Lung (tissue), 17 donors: ENCODE measurements at places on chromosomes 12 and 14.

DNA sequence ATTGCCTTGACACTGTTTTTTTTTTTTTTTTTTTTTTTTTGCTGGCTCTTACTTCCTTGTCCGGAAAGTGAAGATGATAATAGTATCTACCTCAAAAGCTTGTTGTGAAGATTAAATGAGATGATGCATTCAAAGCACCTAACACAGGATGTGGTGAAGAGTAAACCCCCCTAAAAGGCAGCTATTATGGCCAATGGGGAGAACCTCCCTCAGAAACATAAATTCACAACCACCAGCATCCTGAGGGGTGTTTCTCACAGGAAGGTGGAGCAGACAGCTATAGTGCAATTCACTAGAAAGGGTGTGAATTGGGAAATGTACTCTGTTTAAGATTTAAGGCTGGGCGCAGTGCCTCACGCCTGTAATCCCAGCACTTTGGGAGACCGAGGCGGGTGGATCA lies 85.4 kb upstream of the CRY1 start:
- DNase-seq, result no peak

GRCh38 chr12:30850684-30851083 lies 75.9 kb upstream of the TSPAN11 start:
- no peak for DNase-seq

GRCh38 chr14:39442293-39442692 lies 10.1 kb upstream of the FBXO33 start:
- no peak for DNase-seq

DNA sequence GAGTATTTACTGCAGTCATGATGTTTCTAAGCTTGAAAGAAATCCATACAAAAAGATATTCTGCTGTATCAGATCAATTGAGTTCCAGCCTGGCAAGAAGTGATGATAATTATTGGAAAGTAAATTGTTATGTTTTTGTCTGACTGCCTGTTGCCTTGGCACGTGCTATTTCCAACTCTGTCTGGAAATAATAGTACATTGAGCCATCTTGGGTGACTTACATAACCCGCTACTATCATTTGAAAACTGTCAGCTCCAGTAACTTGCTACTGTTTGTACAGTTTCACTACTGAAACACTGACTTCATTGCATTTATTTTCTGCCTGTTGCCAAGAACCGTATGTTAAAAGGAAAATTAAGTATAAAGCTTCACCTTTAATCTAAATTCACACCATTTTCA lies 318.6 kb downstream of the ITPR2 start:
- DNase-seq, result peak; percentile 67

- peak; percentile 46 for DNase-seq
Measured at GRCh38 chr12:70094467-70094866, 148.8 kb upstream of the CNOT2 start.
